ENCODE measurements at places on chromosomes 12 and 14. TPM values are rescaled to one million over a fixed set of nuclear protein-coding genes. Genes with fewer than 3 reads are reported as not detected.

Gene PRR4
- total RNA-seq: 1.1 TPM

Gene CLEC4C
- not detected for total RNA-seq

Gene NRIP2
- 0.22 TPM for total RNA-seq

Gene TRMT61A
- total RNA-seq: 10.7 TPM

Gene GMFB
- total RNA-seq: 112 TPM

Gene CHST11
- 5.7 TPM for total RNA-seq

Gene METTL1
- 7.4 TPM for total RNA-seq

Gene TAS2R13
- 1.5 TPM for total RNA-seq

Gene DCAF5
- total RNA-seq: 14.6 TPM

Gene SIX1
- total RNA-seq: 0.12 TPM

Gene ACAD10
- total RNA-seq: 16.3 TPM

Gene CRADD
- 15.4 TPM for total RNA-seq

Gene SCFD1
- total RNA-seq: 141 TPM

Gene TAS2R42
- total RNA-seq: not detected

Gene FERMT2
- total RNA-seq: 157 TPM

Gene FOXG1
- under 0.01 TPM for total RNA-seq

Gene TNFRSF1A
- total RNA-seq: 88.1 TPM

Gene CDK2
- total RNA-seq: 28.4 TPM

Gene OR4Q2
- total RNA-seq: not detected

Gene NPAS3
- 1.4 TPM for total RNA-seq

Gene LYZ
- not detected for total RNA-seq

Gene TPH2
- total RNA-seq: under 0.01 TPM

Gene FSCB
- 0.12 TPM for total RNA-seq

Gene KRT82
- not detected for total RNA-seq

Gene IL23A
- total RNA-seq: not detected

Gene OVCH1
- total RNA-seq: under 0.01 TPM

Gene CPNE8
- total RNA-seq: 15.7 TPM

Gene RPGRIP1
- total RNA-seq: not detected

Gene P2RX7
- total RNA-seq: 2.8 TPM

Gene SLC2A14
- 0.11 TPM for total RNA-seq

Gene RNASE2
- total RNA-seq: not detected

Gene DCN
- 87.0 TPM for total RNA-seq

Gene LHX5
- total RNA-seq: not detected

Gene SLC25A21
- total RNA-seq: 2.9 TPM

Gene ABCD4
- total RNA-seq: 33.1 TPM

Gene NKX2-1
- not detected for total RNA-seq

Gene PLEKHG7
- not detected for total RNA-seq

Gene IL31
- total RNA-seq: not detected
